DND-41 (cell line): ENCODE measurements at places on chromosomes 4 and X.
A peak's percentile ranks its signal among the peaks of the same experiment; 100 is the strongest.

DNA sequence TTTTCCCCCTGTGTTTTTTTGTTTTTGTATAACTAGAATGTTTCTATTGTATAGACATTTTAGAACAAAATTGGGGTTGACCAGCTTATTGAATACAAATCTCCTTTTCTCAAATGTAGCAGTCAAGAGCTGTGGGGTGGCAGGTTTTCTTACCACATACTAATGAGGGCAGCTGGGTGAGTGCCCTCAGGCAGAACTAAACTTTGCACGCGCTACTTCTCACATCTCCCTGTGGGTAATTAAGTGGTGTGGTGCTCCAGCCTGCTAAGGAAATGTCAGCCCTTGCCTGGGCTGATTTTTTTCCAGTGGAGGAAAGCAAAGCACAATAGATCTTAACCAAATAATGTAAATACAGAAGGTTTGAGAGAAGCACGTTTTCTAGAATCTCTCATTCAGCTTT lies 717.6 kb upstream of the TENM3 start:
- no peak for DNase-seq

DNA sequence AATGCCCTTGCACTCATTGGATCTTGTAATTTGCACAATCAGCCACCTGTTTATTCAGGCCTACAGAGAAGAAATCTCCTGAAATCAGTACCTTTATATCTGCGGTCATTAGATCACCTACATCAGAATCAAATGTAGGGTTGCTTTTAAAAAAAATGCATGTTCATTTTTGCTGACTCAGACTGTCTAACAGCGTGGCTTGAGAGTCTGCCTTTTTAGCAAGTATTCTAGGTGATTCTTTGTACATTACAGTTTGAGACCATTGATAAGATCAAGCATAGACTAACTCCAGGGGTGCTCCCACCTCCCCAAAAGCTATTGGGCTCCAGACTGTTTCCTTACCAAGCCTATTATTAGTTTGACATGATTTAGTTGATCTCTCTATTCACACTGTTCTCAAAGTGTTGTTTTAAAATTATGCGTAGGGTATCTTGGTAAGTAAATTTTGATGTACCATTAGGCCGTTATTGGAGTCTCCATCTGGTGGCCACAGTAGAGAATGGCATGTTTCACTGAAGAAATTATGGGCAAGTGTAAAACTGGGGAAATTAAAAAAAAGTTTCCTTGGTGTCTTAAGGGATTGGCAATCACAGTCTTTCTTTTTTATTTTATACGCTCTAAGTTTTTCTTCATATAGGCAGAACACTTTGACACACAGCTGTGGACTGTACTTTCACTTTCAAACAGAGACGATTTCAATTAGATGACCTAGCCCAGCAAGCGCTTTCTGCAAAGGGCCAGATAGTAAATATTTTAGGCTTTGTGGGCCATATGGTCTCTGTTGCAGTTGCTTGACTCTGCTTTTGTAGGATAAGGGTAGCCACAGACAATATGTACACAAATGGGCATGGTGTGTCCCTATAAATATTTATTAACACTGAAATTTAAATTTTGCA lies 33.7 kb upstream of the MSL3 start:
- DNase-seq: peak; percentile 4

- no peak for DNase-seq
Measured at GRCh38 chr4:25131926-25132325, 28.3 kb downstream of the SEPSECS start.

DNA sequence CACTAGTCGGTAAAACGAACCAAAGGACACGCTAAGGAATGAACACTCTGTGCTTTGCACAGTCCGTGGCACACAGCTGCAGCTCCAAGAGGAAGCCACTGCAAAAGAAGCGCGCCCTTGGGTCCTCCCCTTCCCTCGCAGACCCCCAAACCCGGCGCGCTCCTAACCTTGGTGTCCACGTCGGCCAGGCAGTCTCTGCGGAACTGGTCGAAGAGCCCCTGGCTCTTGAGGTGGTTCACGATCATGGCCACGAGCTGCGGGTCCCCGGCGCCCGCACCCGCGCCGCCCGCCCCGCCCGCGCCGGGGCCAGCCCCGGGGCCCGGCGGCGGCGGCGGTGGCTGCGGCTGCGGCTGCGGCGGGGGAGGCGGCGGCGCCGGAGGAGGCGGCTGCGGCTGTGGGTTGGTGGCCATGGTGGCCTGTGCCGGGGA lies 333 bp downstream of the BOD1L1 start:
- peak; percentile 41 for DNase-seq

DNA sequence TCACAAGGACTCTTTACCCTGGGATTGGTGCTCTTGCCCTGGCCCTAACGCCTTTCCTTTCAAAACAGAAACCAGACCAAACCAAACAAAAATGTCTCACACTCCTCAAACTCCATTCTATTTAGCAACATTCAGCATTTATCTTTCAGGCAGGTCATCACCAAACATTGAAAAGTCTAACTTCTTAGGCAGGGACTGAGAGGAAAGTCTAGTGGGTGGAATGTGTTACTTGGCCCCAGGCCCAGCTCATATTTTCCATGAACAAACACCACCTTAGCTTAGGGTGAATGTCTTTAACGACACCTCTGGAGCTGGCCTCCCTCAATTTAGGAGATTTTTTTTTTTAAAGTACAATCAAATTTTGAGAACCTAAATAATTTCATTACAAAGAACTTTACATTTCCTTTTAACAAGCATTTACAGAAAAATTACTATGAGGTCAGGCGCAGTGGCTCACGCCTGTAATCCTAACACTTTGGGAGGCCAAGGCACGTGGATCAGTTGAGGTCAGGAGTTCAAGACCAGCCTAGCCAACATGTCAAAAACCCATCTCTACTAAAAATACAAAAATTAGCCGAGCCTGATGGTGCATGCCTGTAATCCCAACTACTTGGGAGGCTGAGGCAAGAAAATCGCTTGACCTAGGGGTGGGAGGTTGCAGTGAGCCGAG lies 10.2 kb upstream of the N4BP2 start:
- no peak for DNase-seq

DNA sequence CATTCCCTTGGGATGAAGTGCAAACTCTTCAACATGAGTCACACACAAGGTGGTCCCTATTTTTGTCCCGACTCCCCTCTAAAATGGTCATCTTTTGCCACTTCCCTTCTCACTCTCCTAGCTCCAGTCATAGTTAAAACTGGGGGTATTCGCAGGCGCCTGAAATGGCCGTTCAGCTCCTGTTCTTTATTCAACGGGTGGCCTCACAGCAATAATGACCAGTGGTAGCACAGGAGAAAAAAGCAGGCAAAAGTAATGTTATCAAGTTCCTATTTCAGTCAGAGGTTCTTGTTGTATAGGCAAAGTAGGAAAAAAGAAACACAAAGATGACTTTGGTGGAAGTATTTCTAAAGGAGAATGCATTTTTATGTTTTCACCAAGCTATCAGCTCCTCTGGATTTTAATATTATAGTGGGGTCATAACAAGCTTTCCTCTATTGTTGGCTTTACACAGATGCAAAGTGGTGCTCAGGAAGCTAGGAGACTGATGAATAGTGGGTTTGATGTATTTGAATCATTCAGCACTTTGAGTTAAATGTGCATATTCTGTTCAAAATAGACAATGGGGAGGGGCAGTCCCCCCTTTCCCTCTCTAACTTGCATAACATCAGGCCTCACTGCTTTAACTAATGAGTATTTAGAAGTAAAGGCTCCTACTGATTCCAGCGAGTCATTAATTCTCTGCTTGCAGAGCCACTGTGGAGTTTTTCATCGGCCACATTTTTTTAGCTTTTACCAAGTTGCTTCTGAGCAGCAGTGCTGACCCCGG lies 171.2 kb upstream of the NDP start:
- DNase-seq: no peak

GRCh38 chr4:63817196-63817865 lies 591.9 kb downstream of the TECRL start:
- DNase-seq: no peak

GRCh38 chrX:85808217-85808616 lies 239.1 kb downstream of the CHM start:
- DNase-seq: no peak

- no peak for DNase-seq
Measured at GRCh38 chr4:173227756-173228155, 59.1 kb downstream of the GALNT7 start.

- no peak for DNase-seq
Measured at GRCh38 chr4:5110901-5111300, 59.6 kb downstream of the STK32B start.

GRCh38 chrX:18674417-18674787 lies 2.5 kb upstream of the RS1 start:
- DNase-seq: peak; percentile 26

DNA sequence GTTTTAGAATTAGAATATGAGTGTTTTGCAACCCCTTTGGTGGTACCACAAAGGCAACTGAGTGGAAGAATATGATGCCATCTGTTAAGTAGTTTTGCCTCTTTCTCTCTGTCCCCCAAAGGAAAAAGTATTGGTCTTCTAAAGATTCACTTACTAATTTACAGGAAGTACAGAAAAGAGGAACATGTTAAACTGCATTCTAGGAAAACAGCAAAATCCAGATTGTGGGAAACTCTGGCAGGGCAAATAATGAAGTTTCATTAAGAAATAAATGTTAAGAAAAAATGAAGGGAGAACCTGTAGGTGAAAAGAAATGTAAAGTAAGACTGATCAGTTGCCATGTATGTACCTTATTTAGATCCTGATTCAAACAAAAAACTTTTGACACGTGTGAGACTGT lies 39.3 kb downstream of the NSUN7 start:
- DNase-seq: no peak

DNA sequence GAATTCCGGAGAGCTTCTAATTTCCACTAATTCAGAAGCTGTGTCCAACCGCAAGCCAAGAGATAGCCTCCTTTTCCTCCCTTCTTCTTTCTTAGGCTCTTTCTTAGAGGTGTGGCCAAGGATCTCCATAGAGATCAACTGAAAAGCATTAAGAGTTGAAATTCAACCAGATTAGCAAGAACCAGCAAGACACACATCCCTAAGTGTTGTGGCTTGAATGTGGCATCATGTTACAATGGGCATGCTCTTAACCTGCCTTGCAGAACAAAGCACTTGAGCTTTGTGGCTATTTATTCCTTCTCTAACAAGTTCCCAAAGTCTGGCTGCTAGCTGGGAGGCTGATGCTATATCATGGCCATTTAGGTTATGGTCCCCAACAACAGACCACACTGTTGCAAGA lies 10.4 kb downstream of the ANOS1 start:
- DNase-seq: no peak

DNA sequence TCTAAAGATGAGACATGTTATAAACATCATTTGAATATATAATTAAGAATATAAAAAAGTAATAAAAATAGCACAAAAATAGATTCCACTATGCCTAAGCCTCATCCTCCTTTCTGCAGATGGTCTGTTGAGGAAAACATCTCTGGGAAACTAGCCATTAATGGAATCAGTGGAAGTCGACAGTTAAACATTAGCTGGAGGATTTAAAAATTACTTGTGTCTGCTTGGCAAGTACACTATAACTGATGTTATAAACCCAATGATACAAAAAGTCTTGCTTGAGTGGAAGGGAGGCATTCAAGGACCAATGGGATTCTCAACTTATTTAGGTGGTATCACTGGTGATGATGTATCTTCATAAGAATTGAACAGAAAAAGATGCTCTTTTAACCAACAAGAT lies 1598.3 kb downstream of the PCDH18 start:
- DNase-seq: no peak

DNA sequence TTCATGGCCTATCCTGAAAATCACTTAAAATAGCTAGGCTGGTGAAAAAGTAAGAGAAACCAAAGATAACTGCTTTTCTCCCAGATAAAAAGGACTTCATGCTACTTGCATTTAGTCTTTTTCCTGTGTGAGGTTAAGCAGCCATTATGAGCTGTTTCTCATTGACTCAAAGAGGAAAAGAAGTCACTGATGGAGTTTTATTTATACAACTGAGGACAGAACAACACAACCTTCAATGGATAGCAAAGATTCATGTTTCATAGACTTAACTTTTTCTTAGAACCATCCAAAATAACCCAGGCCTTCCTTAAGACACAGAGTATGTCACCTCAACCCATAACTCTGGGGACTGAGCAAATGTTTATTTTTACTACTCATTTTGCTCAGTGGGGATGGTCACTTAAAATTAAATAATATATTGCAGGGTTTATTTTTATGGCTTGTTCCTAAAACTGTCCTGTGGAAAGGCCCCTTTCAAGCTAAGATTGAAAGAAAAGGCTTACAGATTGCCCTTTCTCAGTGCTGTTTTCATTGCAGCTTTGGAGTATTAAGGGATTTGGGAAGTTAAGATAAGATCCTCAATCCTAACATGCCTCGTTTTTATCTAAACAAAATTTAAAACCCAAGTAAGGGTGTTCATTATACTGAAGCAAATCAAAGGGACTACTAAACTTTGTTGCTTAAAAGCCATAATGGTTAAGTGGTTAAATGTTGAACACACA lies 252.6 kb upstream of the MAD2L1 start:
- DNase-seq: no peak

GRCh38 chrX:54288277-54288676 lies 69.6 kb downstream of the WNK3 start:
- no peak for DNase-seq

DNA sequence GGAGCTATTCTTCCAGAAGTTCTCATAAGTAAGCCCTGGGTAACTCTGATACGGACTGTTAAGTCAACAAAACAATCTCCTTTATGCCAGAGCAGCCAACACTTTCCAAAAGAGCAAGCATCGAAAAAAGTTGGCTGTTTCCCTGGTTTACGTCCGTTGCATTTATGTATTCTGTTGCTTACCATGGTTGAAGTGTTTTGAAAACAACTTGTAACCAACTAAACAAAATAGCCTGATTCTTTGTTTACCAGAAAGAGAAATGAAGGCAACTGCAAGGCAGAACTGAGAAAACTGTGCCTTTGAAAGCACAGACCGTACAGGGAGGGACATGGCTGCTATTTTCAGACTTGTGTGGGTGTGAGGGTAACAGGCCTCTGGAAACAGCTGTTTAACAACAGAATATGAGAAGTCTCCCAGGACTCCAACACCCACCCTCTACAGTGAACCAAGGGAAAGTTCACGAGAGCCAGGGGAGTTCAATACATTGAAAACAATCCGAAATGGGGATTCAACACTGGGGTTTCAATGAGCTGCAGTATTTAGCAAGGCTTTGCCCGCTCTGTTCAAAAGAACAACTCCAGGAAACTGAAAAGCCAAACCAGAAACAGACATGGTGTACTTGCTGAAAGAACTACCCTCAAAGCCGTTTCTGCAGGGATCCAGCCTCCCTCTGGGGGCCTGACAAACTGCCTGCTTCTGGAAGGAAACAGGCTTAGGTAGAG lies 95.8 kb upstream of the EGFL6 start:
- DNase-seq: no peak

- no peak for DNase-seq
Measured at GRCh38 chrX:48919947-48920717, 1.3 kb upstream of the PIM2 start.

GRCh38 chrX:38109042-38109898 lies 102.9 kb downstream of the SYTL5 start:
- no peak for DNase-seq

DNA sequence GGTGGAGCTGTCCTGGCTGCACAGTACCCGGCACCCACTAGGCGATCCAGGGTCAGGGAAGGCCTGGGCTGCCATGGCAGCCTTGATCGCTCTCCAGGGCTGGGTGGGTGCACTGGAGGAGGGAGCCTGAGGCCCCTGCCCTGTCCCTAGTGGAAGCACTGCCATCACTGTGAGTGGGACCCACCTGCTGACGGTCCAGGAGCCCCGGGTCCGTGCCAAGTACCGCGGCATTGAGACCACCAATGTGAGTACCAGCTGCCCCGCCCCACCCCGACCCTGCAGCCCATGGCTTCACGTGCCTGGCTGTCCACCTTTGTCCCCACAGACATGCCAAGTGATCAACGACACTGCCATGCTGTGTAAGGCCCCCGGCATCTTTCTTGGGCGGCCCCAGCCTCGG lies 8.8 kb downstream of the PLXNA3 start:
- no peak for DNase-seq
